ENCODE measurements at places on chromosomes 7 and 10.

- no peak for DNase-seq
These were observed 117.7 kb upstream of the CDK1 start for GRCh38 chr10:60660625-60661024.

GRCh38 chr7:150378115-150378852, 846 bp upstream of the ZNF775 start:
- no peak for DNase-seq

- no peak for DNase-seq
These were observed 1170.0 kb downstream of the XPNPEP1 start for GRCh38 chr10:108753326-108753725.

DNA sequence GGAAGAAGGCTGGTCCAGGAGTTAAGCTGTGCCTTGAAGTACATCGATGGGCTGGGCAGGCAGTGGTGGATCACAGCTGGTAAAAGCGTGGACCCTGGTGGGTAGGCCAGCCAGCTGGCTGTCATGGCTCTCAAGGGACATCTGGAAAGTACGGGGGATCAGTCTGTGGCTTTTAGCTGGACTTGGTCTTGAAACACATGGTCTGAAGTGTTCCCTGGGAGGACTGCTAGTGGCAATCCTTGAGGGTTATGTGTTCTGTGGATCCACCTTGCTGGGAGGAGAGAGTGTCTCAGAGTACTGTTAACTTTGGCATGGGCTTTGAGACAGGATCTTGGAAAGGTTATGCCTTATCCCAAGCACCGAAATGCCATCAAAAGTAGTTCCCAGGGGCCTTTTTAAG, 754.3 kb downstream of the SUGCT start:
- no peak for DNase-seq

GRCh38 chr7:66167773-66168387, 37.3 kb upstream of the TPST1 start:
- no peak for DNase-seq

GRCh38 chr10:79397575-79398303, 47.7 kb downstream of the ZCCHC24 start:
- no peak for DNase-seq

DNA sequence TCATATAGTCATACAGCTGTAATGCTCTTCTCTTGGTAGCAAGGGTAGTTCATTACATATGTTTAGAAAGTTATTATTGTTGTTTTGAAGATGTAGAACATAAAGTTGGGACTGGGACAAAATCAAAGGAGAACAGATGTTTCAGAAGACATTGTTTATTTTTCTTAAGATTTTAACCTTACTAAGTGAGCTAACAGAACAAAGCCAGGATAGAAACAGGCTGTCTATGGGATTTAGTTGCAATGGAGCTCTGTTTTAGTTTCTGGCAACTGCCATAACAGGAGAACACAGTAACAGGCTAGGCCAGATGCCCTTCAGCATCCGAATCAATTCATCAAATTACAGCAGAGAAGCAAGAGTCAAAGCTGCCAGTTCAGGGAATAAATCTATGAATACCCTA, 382.4 kb downstream of the ARL4A start:
- no peak for DNase-seq

- no peak for DNase-seq
These were observed 30.2 kb upstream of the EZH2 start for GRCh38 chr7:148914208-148914777.

- no peak for DNase-seq
These were observed 167.9 kb downstream of the FRMD4A start for GRCh38 chr10:14162629-14163344.

GRCh38 chr10:78007172-78007571, 22.1 kb downstream of the POLR3A start:
- no peak for DNase-seq

- DNase-seq, result no peak
These were observed 60.6 kb upstream of the INPP5A start for GRCh38 chr10:132477066-132477397.

GRCh38 chr10:59387951-59388670, 25.8 kb upstream of the FAM13C start:
- DNase-seq, result no peak

GRCh38 chr10:13784067-13784466, 197.3 kb downstream of the PRPF18 start:
- DNase-seq, result no peak

- DNase-seq, result no peak
These were observed 199.2 kb downstream of the TFEC start for GRCh38 chr7:115831371-115831770.

DNA sequence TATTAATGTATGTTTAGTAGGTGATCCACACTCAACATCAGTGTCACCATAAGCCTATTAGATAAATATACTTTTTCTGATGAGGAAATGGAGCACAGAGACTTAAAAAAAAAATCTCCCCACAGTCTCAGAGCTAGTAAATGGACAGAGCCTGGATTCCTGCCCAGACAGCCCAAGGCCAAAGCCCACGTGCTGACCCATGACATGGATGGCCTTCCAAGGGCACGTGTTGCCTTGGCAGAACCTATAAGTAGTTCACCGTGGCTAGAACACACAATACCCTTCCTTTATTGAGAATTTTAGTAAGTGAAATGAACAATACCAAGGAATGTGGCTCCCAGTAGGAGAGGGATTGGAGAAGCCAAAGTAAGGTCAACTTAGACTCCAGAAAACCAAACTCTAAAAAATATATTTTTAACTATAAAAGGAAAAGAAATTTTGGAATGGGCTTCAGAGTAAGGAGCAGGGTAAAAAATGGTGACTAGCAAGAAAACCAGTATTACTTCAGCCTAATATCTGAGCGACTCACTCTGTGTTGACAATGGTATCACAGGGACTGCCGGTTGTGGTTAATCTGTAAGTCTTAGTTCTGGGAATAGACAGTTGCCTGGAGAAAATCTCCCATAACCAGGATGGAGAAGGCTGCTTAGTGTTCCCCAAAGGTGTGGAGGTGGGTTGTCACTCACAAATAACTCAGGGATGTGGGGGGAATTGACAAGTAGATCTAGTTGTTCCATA, 223.0 kb downstream of the SORCS1 start:
- no peak for DNase-seq

- DNase-seq, result no peak
These were observed 20.2 kb upstream of the SRPK2 start for GRCh38 chr7:105408791-105409410.

GRCh38 chr10:34171957-34172527, 643.1 kb downstream of the PARD3 start:
- no peak for DNase-seq

DNA sequence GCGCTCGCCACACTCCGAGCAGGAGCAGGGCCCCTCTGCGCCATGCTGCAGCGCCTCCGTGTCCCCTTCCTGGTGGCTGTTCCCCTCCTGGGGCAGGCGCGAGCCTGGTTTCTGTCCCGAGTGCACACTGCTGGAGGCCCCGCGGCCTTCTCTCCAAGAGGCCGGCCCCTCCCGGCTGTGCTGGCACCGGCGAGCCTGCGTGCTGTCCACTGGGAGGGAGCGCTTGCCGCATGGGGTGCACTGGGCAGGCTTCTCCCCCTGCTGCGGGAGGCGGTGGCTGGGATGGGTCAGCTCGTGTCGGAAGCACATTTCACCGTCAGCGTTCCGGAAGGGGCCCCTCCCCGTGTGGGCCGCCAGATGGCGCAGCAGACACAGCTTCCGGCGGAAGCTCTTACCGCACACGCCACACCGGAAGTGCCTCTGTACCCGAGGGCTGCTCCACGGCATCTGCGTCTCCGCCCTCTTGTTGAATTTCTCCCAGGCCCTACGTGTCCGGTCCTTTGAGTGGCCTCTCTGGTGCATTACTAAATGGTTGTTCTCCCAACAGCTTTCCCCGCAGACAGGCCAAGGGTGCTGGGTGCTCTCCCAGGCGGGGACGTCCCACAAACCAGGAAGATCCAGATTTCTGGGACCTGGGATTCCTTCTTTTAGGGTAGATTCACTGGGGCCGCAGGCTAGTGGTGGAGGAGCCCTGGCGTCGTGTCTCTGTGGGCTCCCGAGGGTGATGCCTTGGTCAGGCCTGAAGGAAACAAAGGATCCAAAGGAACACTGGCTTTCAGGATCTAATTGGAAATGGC, 18.7 kb downstream of the ZNF786 start:
- DNase-seq, result no peak

GRCh38 chr7:111356941-111357340, 205.4 kb downstream of the IMMP2L start:
- no peak for DNase-seq

- DNase-seq, result no peak
These were observed 443.4 kb upstream of the COBL start for GRCh38 chr7:51759985-51760384.

- DNase-seq, result no peak
These were observed 203.3 kb downstream of the DIP2C start for GRCh38 chr10:486206-486605.

GRCh38 chr7:28316489-28316888, 95.8 kb upstream of the CREB5 start:
- DNase-seq, result no peak

- no peak for DNase-seq
These were observed 45.1 kb downstream of the BPGM start for GRCh38 chr7:134691546-134692343.

- DNase-seq, result no peak
These were observed 3.1 kb downstream of the GPER1 start for GRCh38 chr7:1090686-1091643.

GRCh38 chr7:21041666-21042065, 255.0 kb upstream of the SP8 start:
- DNase-seq, result no peak
